ENCODE measurements at places on chromosomes 13 and 19.

DNA sequence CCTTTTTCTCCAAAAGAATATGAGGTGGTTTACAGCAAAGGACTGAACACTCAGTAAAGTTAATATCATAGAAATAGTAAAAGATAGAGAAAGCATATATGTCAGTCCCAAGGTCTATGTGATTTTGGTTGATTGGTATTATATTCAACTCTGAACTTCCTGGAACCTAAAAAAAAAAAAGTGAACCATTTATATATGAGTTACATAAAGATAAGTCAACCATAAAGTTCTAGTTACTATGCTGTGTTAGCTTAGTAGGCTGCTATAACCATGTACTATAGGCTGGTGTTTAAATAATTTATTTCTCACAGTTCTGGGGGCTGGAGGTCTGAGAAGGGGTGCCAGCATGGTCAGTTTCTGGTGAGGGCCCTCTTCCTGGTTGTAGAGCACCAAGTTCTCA is 475.6 kb downstream of the KLF12 start:
- no peak for DNase-seq

GRCh38 chr19:28687296-28687695 is 525.7 kb downstream of the UQCRFS1 start:
- DNase-seq: no peak

- no peak for DNase-seq
Observed at GRCh38 chr19:47682939-47683338, 30.3 kb upstream of the EHD2 start.

- DNase-seq: no peak
Observed at GRCh38 chr19:29475469-29475868, 50.3 kb upstream of the VSTM2B start.

- no peak for DNase-seq
Observed at GRCh38 chr19:35031072-35031881, 1.0 kb downstream of the SCN1B start.

DNA sequence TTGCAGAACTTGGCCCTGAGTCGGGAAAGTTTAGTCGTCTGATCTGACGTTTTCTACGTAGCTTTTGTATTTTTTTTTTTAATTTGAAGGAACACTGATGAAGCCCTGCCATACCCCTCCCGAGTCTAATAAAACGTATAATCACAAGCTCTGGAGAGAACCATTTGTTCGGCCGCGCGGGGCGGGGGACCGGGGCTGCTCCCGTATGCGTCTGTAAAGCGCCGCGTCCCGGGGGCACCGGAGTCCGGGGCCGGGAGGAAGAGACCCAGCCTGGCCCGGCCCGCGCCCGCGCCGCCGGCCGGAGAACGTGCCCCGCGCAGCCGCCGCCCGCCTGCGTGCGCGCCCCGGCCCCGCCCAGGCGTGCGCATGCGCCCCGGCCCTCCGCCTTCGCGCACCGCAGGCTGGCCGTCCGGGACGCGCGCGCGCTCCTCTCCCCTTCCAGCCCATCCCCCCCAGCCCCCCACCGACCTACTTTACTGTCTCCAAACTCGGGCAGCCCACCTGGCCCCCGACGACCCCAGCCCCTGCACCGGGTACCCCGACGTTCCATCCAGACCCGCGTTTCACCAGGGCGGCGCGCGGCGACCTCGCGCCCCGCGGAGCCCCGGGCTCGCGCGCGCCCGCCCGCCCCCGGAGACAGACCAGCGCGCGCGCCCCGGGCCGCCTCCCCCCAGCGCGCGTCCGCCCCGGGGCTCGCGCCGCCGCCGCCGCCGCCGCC is 785 bp upstream of the USF2 start:
- DNase-seq: peak; percentile 74

DNA sequence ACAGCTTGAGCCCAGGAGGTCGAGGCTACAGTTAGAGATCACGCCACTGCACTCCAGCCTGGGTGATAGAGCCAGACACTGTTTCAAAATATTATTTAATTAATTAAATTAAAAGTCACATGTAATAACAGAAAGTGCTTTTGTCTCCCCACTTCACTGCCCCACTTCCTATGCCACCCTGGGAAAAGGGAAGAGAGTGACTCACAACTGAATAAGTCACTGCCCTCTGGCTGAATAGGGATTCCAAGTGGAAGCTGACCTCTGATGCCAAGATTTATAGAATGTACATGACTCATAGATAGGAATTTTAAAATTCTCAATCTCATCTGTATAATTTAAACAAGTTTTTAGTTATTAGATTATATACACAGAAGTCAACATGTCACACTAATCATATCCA is 22.2 kb upstream of the ERVV-1 start:
- no peak for DNase-seq

- DNase-seq: no peak
Observed at GRCh38 chr13:21530656-21531055, 71.6 kb upstream of the ZDHHC20 start.

- no peak for DNase-seq
Observed at GRCh38 chr19:31492050-31492449, 142.8 kb upstream of the TSHZ3 start.

DNA sequence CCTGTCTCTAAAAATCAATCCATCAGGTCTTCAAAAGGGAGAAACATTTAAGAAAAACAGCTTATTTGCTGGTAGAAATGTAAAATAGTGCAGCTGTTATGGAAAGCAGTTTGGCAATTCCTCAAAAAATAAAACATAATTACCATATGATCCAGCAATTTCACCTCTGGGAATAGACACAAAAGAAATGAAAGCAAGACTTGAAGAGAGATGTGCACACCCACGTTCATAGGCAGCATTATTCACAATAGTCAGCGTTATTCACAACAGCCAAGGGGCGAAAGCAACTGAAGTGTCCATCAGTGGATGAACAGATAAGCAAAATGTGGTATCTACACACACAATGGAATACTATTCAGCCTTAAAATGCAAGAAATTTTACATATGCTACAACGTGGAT is 45.1 kb upstream of the DOCK9 start:
- DNase-seq: no peak

DNA sequence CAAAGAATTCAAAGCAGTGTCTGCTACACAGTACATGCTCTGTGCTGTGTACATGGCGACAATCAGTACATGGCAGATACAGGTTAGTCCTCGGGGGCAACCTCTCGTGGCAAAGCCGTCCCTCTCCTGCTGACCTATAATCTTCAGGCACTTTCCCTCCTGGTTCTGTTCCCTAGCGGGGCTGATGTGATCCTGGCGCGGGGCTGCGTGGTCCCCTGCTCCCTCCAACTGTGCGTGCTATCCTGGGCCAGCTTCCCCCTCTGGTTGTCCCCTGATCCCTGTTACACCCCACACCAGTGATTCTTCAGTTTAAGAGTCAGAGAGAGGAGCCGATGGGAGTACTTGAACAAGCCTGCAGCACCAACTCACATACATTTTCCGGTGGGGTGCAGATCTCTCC is 12.1 kb downstream of the MAG start:
- DNase-seq: no peak

- no peak for DNase-seq
Observed at GRCh38 chr19:45154064-45154827, 6.5 kb downstream of the NKPD1 start.

GRCh38 chr19:18059902-18060301 is 26.8 kb downstream of the IL12RB1 start:
- DNase-seq: no peak

- DNase-seq: no peak
Observed at GRCh38 chr19:29551774-29552173, 26.0 kb downstream of the VSTM2B start.

- no peak for DNase-seq
Observed at GRCh38 chr13:31781064-31781463, 41.7 kb downstream of the RXFP2 start.

DNA sequence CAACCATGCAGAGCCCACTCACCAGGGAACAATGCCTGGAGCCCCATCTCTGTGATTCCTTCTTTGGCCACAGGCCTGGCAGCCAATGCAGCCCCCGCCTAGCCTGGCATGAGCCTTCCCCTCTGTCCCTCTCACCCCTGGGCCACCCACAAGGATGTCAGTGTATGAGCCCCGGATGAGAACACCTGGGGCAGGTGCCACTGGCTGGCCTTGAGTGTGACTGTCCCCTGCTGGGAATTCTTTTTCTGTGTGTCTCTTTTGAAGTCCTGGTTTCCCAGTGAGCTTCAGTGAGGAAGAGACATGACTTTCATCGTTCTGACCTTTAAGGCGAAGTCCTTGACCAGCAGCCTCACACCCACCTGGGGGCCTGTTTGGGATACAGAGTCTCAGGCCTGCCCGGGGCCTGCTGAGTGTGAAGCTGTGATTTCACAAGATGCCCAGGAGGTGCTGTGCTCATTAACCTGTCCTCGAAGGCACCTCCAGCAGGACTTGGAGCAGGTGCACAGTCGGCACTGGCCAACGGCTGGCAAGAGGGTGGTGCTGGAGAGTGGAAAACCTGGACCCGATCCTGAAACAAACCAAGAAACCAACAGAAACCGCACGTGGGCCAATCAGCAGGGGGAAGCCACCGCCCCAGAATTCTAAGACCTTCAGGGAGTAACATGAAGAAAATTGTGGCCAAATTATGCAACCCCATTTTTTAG is 27.4 kb upstream of the SPACA7 start:
- no peak for DNase-seq

- no peak for DNase-seq
Observed at GRCh38 chr13:21015284-21015683, 46.1 kb downstream of the LATS2 start.

DNA sequence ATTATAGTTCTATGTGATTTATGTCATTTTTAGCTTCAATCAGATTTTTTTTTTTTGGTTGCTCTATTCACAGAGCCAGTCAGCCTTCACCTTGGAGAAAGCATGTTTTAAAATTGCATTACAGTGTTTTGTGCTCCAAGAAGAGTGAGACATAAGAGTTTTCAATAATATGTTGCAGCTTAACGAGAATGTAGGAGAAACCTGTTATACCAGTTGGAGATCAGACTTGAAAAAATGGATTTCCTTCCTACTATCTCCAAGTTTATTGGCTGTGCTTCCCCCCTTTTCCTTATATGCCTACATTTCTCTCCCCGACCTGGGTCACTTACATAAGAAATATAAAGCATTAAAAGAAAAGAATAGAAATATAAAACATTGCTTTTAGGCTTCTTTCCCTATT is 123.9 kb upstream of the ARGLU1 start:
- no peak for DNase-seq

GRCh38 chr13:109789262-109789661 is 2.9 kb upstream of the IRS2 start:
- DNase-seq: no peak

GRCh38 chr19:6101291-6101825 is 8.9 kb downstream of the RFX2 start:
- DNase-seq: no peak

GRCh38 chr19:56664511-56664910 is 7.0 kb downstream of the ZNF835 start:
- DNase-seq: no peak

GRCh38 chr13:91269237-91269636 is 78.2 kb upstream of the MIR17HG start:
- no peak for DNase-seq

DNA sequence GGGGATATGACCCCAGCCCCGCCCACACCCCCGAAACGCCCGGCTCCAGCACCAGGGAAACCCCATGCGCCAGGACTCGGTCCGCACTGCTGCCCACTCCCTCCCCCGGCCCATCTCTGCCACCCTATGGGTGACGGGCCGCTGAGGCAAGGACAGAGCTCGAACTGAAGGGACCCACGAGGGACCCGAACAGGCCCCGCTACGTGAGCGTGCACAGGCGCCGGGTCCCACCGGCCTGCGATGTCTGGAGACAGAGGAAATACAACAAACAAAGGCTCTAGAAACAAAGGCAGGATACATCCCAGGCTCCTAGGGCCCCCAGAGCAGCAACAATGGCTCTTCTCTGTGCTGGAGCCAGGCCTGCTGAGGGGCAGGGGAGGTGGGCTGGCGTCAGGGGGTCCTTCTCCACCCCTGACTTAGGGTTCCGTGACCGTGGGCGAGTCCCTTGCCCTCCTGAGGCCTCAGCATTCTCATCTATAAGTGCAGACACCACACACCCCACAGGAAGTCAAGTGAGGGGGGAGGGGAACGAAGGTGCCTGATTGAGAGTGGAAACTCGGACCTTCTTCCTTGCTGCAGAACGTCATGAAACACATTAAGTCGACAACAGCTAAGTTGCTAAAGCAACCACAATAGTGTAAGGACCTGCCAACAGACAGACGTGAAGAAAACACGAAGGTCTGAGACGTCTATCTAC is 3.1 kb downstream of the ABHD17A start:
- no peak for DNase-seq

DNA sequence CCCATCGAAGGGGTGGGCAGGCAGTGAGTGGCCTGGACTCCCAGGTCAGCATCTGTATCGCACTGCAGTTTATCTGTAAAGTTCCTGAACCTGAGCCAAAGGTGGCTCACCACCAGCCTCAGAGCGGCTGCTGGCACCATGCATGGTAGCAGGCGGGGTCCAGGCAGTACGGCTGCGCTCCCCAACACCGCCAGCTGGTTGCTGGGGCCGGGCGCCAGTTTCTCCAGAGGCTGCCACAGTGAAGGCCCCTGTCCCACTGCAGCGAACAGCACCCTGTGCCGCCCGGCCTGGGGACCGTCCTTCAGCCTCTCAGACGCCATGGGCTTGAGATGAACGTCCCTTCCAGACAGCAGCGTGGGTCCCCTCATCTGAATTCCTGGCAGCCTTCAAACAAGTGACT is 109.8 kb downstream of the KDM4B start:
- no peak for DNase-seq

DNA sequence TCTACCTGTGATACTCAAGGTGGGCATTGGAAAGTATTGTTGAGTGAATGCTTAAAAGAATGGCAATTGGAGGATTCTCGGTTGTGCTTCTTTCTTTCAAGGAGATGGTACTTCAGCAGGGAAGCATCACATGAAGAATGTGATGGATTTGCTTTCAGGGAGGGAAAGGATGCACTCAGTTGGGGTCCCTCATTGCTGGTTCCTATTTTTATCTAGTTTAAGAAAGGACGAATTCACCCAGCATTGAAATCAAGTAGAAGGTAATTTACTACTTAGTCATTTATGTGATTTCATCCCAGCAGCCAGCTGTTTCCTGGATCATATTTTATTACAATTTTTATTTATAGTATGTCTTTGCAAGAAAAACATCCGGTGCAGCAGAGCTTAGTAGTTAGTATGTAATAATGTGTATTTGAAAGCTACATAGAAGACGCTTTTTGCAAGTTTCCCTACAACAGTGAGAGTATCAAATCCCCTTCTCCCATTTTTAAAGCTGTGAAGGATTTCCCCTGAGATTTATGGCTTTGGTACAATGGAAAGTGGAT is 417.9 kb downstream of the GPC5 start:
- DNase-seq: no peak

GRCh38 chr19:19571071-19571786 is 33.2 kb downstream of the CILP2 start:
- DNase-seq: no peak

DNA sequence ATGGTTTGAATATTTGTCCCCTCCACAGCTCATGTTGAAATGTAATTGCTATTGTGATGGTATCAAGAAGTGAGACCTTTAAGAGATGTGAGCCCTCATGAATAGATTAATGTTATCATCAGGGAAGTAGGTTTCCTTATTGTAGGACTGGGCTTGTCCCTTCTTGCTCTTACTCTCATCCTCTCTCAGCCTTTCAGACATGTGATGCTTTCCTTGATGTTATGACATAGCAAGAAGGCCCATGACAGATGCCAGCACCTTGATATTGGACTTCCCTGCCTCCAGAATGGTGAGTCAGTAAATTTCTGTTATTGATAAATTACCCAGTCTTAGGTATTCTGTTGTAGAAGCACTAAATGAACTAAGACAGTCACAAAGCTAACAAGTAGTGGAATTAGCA is 5.7 kb upstream of the ZMYM2 start:
- DNase-seq: no peak

- DNase-seq: no peak
Observed at GRCh38 chr19:57334191-57334590, 13.9 kb downstream of the ZNF543 start.
